ENCODE measurements at places on chromosomes 12 and 14.

DNA sequence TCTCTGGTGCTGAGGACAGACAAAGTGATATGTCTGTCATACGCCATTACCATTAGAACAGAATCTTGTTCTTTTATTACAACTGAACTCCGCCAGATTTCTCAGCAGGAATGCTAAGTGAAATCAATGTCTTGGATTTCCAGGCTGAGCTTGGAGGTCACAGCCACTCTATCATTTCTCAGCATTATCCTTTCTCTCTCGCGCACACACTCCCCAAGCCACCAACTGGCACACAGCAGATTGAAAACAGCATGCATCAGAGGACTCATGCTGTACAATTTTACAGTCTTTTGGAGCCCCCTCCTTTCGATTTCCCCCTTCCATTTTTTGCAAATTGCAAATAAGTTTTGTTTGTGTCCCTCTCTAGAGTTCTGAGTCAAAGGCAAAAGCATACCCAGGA lies 348.6 kb downstream of the SOX5 start:
- no peak for DNase-seq

GRCh38 chr14:78700236-78700635 lies 530.1 kb downstream of the NRXN3 start:
- DNase-seq = no peak

GRCh38 chr14:105876829-105877228 lies 350.4 kb downstream of the TMEM121 start:
- no peak for DNase-seq

- no peak for DNase-seq
These were observed 117.4 kb downstream of the MGAT4C start for GRCh38 chr12:86138770-86139169.

DNA sequence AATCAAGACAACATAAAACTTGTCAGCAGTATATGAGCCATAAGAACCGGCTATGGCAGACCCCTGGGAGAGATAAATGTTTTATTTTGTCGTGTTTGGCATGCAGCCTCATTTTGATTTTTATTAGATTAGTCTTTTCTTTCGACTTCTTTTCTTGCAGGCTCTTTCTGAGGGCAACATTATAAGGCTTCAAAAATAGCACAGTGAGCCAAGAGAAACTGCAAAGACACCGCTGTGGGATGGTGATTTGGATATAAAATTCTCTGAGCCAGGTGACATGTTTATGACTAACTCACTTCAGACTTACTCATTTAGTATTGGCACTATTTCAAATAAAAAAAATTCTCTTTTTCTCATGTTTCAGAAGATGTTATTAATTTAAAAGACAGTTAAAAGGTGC lies 96.8 kb upstream of the PKP2 start:
- no peak for DNase-seq

- no peak for DNase-seq
These were observed 113.7 kb downstream of the LMO3 start for GRCh38 chr12:16492240-16492639.

- no peak for DNase-seq
These were observed 843 bp upstream of the NUAK1 start for GRCh38 chr12:106139422-106140171.

GRCh38 chr12:34292736-34293625 lies 270.7 kb downstream of the ALG10 start:
- DNase-seq = peak; percentile 7

DNA sequence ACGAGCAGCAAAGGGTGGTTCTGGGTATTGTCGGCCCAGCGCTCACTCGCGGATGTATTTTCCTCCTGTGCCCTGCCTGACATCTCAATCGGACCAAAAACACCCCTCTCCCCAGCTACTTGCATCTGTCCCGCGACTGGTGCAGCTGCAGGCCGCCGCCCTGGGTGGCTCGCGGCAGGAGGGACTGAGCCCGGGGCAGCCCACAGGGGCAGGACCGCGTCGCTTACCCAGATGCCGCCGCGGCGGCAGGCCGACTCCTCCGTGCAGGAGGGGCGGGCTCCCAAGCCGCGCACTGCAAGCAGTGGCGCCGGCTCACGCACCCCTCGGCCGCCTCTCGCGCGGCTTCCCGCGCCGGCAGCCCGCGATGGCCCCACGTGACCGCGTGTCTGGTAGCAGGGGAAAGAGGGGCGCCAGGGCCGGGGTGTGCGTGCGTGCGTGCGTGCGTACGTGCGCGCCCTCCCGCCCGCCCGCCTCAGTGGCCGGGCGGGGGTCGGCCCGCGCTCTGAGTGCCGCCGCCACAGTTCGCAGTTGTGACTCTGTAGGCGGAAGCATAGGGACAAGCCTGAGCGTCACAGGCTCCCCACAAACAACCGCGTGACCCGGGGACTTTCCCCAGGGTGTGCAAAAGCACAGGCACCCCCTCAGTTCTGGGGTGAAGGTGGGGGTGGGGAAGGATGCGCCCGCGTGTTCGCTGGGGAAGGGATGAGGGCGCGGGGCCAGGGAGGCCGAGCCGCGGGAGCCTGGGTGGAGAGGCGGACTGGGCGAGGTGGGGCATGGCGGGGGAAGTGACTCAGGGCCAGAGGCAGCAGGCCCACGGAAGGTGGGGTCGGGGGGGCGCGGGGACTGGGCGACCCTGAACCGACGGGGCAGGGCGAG lies at the start of gene ZBTB25:
Gene ZBTB25, minus strand, starts transcription at position 405 of the 876 bp plus-strand sequence. CDS start 13,305 bp downstream, outside the sequence.
- peak; percentile 96 for DNase-seq

- peak; percentile 53 for DNase-seq
These were observed 2.7 kb upstream of the TC2N start for GRCh38 chr14:91870001-91870400.

GRCh38 chr12:44542716-44543115 lies 333.4 kb downstream of the NELL2 start:
- DNase-seq = no peak

DNA sequence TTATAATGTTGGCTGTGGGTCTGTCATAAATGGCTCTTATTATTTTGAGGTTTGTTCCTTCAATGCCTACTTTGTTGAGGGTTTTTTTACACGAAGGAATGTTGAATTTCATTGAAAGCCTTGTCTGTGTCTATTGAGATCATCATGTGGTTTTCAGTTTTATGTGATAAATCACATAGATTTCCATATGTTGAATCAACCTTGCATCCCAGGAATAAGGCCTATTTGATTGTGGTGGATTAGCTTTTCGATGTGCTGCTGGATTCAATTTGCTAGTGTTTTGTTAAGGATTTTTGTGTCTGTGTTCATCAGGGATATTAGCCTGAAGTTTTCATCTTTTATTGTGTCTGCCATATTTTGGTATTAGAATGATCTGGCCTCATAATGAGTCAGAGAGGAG lies 27.6 kb downstream of the SLC2A13 start:
- DNase-seq = no peak

DNA sequence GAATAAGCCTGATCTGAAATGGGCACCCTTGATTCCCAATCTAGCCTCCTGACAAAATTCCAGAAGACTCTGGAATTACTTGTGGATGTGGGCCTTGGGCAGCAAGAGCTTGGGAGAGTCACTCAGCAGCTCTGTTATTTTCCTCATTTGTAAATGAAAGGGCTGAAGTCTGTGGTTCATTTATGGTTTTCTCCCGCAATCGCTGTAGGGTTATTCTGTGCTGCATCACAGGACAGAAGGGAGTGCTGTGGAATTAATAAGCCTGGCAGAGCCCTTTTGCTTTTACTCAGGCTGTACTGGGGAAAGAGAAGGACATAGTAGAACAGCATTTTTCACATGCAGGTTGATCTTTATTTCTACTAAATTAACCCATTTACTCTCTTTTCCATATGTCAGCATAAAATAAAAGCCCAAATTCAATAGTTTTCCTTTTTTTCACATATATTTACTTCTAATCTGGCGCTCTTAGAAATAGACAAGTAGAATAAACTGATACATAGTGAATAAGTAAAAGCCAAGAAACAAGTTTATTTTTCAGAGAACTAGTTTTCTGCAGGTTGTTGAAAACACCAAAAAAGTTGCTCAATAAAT lies 49.2 kb downstream of the DUSP16 start:
- no peak for DNase-seq

DNA sequence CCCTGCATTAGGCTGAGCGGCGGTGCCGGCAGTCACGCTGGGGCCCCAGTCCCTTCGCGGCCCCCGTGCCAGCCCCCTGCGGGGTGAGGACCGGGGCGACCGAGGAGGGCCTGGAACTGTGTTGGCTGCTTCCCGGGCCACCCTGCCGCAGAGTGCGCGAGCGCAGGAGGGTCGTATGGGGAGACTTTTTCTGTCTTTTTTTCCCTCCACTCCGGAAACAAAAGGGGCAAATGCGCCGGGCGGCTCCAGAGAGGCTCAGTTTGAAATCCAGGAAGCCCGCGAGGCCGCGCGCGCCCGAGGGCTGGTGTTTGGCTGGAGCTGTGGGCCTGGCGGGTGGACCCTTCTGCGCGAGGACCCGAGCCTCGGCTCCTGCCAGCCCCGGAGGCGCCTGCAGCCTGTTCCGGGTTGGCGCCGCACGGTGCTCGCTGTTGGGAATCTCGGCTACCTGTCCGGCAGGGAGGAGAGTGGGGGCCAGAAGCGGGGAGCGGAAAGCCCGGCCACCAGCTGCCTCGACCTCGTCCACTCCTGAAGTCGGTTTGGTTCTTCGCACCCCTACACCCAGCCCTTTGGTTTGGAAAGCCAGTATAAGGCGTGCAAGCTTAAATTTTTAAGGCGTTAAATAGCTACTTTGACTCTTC lies 638 bp downstream of the PLEKHG3 start:
- DNase-seq = peak; percentile 55

DNA sequence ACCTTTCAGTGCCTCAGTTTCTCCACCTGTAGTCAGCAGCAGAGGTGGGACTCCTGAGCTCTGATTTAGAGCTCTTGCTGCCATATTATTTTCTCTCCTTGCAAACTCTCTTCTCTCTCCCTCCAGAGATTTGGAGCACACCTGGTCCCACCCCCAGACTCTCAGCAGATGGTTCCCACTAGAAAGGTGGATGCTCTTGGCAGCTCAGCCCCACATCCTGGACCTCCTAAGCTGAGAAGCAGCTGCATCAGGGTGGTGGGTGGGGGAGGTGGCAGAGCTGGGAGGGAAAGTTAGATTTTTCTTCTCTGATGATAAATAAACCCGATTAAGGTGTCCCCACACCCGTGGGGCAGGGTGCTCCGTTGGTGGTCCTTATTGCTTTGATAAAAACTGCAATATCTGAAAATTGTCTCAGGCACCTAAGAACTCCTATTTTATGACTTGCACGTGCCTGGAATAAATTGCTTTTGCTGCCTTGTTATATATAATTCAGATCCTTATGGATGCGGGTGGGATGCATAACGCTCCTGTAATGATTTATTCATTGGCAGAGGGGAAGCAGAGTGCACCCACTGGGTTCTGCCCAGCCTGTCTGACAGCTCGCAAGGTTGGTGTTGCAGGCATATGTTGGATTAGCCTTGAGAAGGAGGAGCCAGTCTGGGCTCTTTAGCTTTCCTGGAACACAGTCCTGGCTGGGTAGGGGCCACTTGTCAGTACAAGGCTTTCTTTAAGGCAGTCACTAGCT lies 214.2 kb downstream of the SUDS3 start:
- no peak for DNase-seq

DNA sequence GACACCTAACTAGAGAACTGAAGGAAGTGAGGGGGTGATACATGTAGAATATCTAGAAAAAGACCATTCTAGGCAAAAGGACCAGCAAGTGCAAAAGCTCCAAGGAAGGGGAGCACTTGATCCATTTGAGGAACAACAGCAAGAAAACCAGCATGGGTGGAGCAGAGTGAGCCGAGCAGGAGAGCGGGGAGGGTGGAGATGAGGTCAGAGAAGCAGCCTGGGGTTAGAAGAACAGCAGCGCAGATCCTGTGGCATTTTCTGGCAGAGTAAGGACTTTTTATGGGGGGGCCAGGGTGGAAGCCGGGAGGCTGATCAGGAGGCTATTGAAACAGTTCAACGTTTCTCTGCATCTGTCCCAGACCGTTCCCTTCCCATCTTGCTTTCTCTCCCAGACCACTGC lies 24.5 kb upstream of the TMCC3 start:
- no peak for DNase-seq

GRCh38 chr14:25122211-25122610 lies 72.3 kb upstream of the STXBP6 start:
- no peak for DNase-seq

GRCh38 chr12:19706936-19707335 lies 267.6 kb downstream of the AEBP2 start:
- DNase-seq = no peak

GRCh38 chr12:2225696-2226095 lies 172.9 kb downstream of the CACNA1C start:
- no peak for DNase-seq

DNA sequence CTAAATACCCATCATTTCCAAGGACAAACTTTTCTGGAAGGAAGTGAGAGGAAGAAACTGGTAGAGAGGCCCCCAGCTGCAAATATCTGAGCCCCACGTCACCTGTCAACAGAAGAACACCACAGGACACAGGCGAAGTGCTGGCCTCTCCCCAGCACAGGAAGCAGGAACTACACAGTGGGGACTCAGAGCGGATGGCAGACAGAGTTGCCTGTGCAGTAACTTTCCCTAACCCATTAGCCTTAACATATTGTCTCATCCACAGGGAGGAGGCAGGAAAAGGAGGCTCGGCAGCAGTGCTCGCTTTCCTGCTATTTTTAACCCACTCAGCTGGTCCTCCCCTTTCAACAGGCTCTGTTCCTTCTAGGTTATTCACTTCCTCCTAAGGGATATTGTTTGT lies 111.5 kb upstream of the TMPO start:
- DNase-seq = no peak

- no peak for DNase-seq
These were observed 44.0 kb upstream of the SMUG1 start for GRCh38 chr12:54232790-54233189.

- no peak for DNase-seq
These were observed 253.3 kb upstream of the DIO2 start for GRCh38 chr14:80464531-80465149.

DNA sequence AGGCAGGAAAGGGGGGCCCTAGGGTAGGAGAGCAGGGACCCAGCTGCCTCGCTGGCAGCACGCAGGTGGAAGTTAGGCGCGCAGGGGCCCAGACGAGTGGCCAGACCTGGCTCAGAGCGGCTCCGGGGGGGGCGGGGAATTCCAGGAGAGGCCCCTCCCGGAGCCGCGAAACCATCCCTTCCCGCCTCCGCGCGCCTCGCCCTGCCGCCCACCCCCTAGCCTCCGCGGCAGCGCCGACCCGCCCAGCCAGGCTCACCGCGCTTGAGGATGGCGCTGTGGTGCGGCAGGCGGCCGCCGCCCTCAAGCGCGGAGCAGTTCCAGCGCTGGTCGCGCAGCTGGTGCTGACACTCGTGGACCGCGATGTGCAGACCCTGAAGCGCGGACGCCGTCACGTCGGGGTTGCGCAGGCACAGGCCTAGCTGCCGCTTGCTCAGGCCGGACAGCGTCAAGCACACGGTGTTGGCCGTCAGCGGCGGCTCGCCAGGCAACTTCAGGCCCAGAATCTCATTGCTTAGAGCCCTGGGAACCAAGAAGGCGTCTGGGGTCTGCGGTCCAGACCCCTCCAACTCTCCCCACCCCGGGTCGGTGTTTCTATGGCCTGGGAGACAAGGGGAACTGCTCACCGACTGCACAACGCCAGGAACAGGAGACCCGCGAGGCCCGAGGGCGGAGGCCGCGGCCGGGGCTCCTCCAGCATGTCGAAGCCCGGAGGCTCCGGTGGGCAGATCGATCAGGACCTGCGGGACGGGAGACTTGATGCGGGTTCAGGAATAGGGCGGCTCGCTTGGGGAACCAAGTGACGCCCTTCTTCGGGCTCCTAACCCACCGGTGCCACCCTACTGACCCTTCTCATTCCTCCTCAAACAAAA lies 1.5 kb downstream of the WNT10B start:
- peak; percentile 59 for DNase-seq
